ENCODE measurements at places on chromosomes 5 and 9.
A peak's percentile ranks its signal among the peaks of the same experiment; 100 is the strongest.

GRCh38 chr9:21028466-21028865 lies 3.0 kb downstream of the HACD4 start:
- no peak for DNase-seq

DNA sequence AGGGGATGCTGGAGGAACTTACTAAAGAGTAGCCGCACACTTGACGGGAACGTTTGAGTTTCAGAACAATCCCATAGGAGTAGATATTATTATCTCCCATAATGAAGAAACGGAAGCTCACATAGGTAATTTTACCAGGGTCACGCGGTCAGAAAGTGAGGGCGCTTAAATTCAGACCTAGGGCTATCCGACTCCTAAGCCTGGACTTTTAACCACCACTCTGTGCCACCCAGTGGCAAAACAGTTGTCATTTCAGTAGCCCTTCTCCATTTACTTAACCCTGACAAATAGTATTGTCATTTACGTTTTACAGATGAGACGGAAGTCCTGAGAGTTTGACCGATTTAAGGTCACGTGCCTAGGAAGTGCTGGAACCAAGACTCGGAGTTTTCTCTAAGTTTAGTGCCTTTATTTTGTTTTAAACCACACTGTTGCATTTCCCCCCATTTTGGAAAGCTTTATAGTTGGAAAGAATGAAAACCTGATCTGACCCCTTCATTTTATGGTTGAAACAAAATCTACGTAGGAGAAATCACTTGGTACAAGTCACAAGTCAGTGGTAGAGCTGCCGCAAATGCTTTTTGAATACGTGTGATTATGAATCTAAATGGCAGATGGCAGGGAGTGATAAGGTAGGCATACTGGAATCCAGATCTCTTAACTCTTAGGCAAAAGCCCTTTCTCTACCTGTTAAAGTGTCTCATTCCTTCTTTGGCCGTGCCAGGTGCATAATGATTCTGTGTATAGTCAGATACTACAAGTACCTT lies 650 bp downstream of the MRRF start:
- no peak for DNase-seq

- DNase-seq: no peak
Measured at GRCh38 chr9:86722706-86723075, 224.6 kb downstream of the GAS1 start.

DNA sequence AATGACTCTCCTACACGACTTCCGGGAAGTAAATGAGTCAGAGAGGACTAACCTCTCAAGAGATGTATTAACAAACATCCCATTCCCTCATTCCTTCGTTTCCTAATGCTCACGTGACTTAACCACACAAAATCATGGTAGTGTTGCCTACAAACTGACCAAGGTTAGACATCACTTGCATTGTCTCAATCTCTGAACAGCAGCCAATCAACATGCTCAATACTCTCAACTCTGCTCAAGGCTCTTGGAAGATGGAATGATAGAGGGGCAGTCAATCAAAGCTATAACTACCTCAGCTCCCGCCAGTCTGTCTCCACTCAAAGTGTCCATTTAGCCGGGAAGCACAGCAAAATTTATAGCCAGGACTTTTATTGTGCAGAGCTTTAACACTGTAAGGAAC lies 143.8 kb upstream of the PIK3R1 start:
- no peak for DNase-seq

GRCh38 chr5:116480894-116481510 lies 93.6 kb downstream of the SEMA6A start:
- no peak for DNase-seq

GRCh38 chr5:1800472-1801221 lies 560 bp upstream of the NDUFS6 start:
- DNase-seq: peak; percentile 19

DNA sequence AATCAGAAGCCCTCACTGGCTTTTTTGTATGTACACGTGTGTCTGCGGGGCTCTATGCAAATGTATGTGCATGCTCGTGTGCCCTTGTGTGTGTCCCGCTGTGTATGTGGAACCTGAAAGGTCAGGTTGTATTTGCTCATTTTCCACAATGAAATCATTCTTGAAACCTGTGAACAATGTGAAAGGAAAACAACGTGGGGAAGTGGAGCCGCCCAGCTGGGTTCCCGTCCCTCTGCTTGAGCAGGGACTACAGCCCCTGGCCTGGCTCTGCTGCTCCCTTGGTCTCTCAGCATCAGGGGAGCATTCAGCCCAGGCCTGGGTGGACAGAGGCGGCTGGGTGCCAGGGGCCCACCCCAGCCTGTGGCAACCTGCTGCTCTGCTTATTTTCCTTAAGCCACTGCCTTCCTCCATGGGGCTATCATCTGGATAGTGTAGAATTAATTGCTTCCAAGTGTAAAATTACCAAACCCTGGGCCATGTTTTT lies 3.0 kb downstream of the ECSCR start:
- no peak for DNase-seq

GRCh38 chr5:149937610-149938009 lies 7.0 kb downstream of the PDE6A start:
- DNase-seq: no peak

- DNase-seq: no peak
Measured at GRCh38 chr9:122360891-122361290, 9.9 kb upstream of the PTGS1 start.

DNA sequence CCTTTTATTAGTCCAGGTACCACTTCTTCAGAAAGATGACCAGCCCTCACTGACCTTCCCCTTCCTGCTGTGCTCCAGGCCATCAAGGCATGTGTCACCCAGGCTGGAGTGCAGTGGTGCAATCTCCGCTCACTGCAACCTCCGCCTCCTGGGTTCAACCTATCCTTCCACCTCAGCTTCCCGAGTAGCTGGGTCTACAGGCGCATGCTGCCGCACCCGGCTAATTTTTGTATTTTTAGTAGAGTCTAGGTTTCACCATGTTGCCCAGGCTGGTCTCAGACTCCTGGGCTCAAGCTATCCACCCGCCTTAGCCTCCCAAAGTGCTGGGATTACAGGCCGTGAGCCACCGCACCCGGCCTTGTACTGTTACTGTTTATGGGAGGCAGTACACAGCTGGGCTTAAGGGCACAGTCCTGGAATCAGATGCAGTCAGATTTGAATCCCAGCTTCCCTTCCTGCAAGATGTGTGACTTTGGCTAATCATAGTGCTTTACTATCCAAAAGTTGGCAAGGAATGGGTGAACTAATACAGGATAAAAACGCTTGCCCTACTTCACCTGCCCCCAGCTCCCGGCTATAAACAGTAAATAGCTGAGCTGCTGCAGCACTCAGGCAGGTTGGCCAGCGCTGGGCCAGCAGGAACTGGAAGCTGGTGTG lies 483 bp upstream of the EIF4EBP3 start:
- DNase-seq: no peak

DNA sequence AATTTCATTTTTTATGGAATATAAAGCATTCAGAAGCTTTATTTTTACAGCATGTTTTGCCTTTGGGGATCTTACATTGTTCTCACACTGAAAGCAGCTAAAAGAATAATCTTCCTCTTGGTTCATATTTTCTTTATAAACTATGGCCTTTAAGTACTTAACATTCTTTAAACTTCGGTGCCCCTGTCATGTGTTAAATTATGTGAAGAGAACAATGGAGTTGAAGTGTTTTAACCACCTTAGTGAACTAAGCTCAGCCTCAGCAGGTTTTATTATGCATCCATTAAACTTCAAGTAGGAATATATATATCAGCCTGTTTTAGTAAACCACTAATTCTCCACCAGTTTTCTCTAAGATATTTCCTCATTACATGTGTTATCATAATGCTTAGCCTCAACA lies 371.4 kb upstream of the CDH18 start:
- DNase-seq: no peak

DNA sequence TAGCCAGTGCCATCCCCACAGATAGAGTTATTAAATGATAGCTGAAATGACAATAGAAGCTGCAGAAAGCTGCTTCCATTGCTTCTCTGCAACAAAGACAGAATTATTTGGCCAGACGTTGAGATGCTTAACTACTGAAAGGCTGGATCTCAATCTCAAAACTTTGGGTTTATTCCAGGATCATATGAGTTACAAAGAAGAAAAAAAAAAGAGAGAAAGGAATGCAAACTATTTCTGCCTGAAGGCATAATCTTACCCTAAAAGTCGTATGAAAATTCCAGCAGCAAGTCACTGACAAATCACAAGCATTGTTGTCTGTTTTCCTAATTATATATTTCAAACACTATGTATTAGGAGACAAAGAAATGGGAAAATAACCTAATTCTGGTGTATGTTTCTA lies 12.8 kb upstream of the TYRP1 start:
- DNase-seq: no peak

GRCh38 chr9:95991326-95991725 lies 115.8 kb downstream of the ERCC6L2 start:
- no peak for DNase-seq

GRCh38 chr5:100889165-100889743 lies 13.8 kb downstream of the ST8SIA4 start:
- no peak for DNase-seq

- DNase-seq: no peak
Measured at GRCh38 chr5:90055831-90056328, 353.7 kb downstream of the CETN3 start.

DNA sequence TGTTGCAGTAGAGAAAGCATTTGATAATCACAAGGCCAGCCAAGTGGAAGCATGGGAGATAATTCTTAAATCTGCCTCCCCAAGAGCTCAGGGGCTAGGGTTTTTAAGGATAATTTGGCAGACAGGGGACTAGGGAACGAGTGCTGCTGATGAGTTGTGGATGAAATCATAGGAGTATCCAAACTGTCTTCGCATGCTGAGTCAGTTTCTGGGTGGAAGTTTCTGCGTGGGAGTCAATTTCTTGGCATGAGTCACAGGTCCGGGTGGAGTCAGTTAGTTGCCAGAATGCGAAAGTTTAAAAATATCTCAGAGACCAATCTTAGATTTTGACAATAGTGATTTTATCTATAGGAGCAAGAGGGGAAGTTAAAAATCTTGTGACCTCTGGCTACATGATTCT lies 112.6 kb downstream of the TMC1 start:
- DNase-seq: no peak

GRCh38 chr5:29547236-29547865 lies 1646.1 kb upstream of the CDH6 start:
- no peak for DNase-seq

GRCh38 chr9:121358751-121359150 lies 11.3 kb downstream of the STOM start:
- no peak for DNase-seq

GRCh38 chr9:95458666-95459065 lies 58.1 kb downstream of the PTCH1 start:
- no peak for DNase-seq

- DNase-seq: no peak
Measured at GRCh38 chr5:120706877-120707276, 242.8 kb downstream of the PRR16 start.

DNA sequence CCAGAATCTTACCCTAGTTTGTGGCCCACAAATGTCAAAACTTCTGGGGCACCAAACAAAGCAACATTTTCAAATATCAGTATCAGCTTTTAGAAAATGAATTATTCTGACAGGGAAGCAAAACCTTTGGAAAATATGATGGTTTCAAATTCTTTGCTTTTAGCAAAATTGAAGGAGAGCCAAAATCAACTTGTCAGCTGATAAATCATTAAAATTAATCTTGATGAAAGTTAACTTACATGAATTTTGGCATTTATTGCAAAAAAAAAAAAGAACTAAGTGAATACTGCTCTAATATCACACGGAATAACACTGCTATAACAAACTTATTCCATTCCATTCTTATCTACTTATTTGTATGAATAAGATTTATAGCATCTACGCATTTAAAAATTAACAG lies 158.1 kb upstream of the TARS1 start:
- no peak for DNase-seq

GRCh38 chr5:9197881-9198260 lies 348.0 kb downstream of the SEMA5A start:
- DNase-seq: no peak

GRCh38 chr5:67765697-67766096 lies 449.9 kb upstream of the PIK3R1 start:
- DNase-seq: no peak

DNA sequence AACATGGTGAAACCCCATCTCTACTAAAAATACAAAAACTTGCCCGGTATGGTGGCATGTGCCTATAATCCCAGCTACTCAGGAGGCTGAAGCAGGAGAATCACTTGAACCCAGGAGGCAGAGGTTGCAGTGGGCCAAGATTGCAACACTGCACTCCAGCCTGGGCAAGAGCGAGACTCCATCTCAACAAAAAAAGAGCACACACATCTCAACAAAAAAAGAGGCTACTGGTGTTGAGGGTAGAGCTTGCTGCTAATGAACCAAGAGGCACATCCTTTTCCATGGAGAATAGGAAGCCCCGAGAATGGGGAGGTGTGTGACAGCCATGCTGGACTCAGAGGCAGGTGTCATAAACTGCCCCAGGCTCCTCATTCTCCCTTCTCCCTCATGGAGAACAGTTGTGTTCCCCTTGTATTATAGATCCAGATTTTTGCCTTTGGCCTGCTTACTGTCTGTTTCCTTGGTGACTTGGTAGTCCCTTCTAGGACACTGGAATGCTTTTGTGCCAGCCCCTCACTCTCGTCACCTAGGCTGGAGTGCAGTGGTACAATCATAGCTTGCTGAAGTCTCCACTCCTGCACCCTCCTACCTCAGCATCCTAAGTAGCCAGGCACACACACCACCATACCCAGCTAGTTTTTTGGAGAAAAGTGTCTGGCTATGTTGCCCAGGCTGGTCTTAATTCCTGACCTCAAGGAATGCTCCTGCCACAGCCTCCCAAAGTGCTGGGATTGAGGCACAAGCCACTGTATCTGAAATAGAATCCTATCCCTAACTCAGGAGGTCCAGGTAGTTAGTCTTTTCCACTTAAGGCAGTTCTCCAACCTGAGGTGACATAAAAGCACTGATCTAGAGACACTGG lies 5.1 kb downstream of the RPL12 start:
- DNase-seq: no peak

- DNase-seq: no peak
Measured at GRCh38 chr5:156164306-156164705, 162.7 kb upstream of the SGCD start.

- no peak for DNase-seq
Measured at GRCh38 chr5:135318924-135319323, 80.1 kb downstream of the MACROH2A1 start.

- no peak for DNase-seq
Measured at GRCh38 chr9:136950656-136951276, 1.3 kb upstream of the LCN12 start.

- DNase-seq: no peak
Measured at GRCh38 chr9:95980262-95981125, 105.0 kb downstream of the ERCC6L2 start.

GRCh38 chr9:108549184-108549583 lies 306.6 kb downstream of the ACTL7B start:
- no peak for DNase-seq

GRCh38 chr5:96973532-96974401 lies 37.9 kb downstream of the LNPEP start:
- no peak for DNase-seq

DNA sequence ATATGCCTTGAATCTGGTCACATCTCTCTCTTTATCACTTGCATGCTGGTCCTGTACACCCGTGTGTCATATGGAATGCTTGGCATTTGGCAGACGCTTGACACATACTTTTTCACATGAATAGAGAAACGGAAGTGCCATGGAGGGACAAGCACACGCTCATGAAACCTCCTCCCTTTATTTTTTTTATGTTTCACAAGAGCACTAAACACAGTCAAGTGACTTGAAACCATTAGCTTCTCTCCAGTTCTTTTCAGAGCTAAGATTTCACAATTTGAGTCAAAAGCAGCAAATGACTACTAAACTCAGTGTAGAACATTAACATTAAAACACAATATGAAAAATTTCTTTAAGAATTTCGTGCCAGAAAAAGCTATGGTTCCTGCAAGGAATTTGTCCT lies 151.1 kb downstream of the DOCK2 start:
- no peak for DNase-seq

All from activated T-helper 9 cell treated with anti-CD3 and anti-CD28 coated beads, Interleukin-2, amount 50 U/mL, for 16 hours (primary cell).